ENCODE measurements at places on chromosomes 2 and 18.
A peak's percentile ranks its signal among the peaks of the same experiment; 100 is the strongest.

GRCh38 chr2:68689553-68690537 is 44.8 kb upstream of the ARHGAP25 start:
- DNase-seq, result peak; percentile 18

DNA sequence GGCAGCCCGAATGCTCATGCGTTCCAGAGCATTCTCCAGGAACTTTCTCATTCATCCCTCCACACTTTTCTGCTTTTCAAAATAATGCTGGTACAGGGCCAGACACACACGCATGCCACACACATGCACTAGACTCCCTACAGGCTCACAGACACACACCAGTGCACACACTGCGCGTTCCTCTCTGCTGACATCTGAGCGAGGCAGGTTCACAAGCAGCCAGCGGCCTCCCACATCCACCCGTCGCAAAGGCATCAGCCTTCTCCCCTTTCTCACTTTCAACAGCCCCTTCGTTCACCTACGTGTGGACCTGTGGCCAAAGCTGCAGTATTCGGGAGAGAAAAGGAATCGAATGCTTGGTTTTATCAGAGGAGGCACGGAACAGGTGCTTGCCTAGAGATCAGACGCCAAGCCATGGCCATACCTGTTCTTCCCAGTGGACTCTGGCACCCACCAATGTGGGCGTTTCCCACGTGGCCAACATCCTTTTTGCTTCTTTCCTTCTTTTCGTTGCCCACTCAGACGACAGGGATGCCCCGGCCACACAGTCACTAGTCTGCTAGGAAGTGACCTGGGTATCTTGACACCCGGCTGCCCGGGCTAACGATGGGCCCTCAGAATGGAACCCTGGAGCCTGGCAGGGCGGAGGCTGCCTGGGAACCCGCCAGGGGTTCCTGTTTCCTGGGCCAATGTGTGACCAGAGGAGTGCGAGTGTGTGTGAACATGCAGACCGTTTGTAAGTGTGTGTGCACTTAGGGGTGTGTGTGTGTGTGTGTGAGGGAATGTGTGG is 85.8 kb upstream of the ID2 start:
- no peak for DNase-seq

GRCh38 chr2:133972786-133973185 is 281.1 kb upstream of the MGAT5 start:
- DNase-seq, result no peak

- no peak for DNase-seq
Observed at GRCh38 chr18:55355223-55355622, 232.8 kb downstream of the TCF4 start.
